ENCODE measurements at places on chromosomes 12 and 14.

DNA sequence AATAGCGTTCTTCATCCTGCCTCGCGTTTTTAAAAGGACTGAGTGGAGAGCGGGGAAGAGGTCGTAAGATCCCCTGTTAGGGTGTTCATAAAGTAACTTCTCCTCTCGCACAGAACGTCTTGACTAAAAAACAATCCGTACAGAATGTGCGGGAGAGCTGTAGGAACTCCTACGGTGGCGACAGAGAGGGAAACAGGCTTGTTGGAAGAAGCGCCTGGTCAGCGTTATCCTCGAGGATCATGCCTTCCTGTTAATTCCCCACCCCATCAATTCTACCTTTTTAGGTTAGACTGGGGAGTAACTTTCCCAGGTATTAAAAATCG is 399 bp upstream of the WASHC4 start:
- no peak for DNase-seq

DNA sequence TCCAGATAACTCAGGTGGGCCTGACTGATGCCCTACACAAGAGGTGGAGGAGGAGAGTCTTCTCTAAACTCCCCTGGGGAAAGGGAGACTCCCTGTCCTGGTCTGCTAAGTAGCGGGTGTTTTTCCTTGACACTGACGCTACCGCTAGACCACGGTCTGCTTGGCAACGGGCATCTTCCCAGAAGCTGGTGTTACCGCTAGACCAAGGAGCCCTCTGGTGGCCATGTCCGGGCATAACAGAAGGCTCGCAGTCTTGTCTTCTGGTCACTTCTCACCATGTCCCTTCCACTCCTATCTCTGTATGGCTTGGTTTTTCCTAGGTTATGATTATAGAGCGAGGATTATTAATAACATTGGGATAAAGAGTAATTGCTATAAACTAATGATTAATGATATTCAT is 965.5 kb downstream of the TMEM121 start:
- DNase-seq, result no peak

GRCh38 chr14:76502638-76503037 is 126.7 kb downstream of the ESRRB start:
- DNase-seq, result no peak

- no peak for DNase-seq
Observed at GRCh38 chr14:68622856-68623255, 170.0 kb downstream of the ZFP36L1 start.

- no peak for DNase-seq
Observed at GRCh38 chr14:89625731-89626232, 208.7 kb upstream of the FOXN3 start.

DNA sequence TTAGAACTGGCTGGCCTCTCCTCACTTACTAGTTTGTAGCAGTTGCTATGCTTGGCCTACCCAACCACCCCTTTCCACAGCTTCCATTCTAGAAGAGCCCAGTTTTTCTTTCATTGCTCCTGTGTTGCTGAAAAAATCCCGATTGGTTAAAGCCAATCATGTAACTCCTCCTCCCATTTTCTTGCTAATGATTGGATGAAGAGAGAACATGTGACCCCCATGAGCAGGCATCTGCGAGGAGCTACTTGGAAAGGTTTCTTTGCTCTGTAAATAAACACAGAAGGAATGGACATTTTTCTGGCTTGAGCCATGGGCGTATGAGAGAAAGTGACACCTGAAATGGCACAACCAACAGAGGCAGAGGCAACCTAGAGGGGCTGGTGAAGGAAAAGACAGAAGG is 773.8 kb upstream of the TBX3 start:
- DNase-seq, result no peak

DNA sequence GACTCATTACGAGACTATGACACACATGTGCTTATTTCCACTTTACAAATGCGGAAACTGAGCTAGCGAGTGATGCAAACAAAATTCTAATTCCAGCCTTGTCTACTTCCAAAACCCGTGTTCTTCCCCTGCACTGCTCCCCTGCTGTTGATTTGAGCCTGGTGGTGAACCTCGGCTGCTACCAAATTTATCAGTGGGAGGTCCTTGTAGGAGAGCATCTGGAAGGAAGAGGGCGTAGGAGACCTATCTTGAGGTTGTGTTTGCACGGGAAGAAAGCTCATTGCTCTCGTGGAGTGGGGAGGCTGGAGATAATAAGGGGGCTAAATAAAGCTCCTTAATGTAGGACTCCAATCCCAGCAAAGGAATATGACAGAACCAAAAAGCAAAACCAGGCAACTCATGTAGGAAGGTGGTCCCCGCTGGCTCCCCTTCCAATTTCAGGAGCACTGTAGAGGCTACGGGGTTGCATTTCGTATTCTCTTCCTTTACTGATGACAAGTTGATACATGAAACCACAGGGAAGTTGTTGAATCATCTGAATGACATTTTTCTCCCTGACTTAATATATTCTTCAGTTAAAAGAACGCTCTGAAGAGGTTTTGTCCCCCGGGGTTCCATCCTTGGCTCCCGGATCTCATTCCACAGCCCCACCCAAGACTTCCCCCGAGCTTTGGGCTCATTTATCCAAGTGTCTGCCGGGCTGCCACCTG is 52.6 kb downstream of the FZD10 start:
- no peak for DNase-seq

- no peak for DNase-seq
Observed at GRCh38 chr12:33205981-33206380, 233.6 kb downstream of the SYT10 start.

Data from HS-27A (cell line).